ENCODE measurements at places on chromosomes 4 and X.

GRCh38 chr4:81214144-81214880 lies 710 bp downstream of the PRKG2 start:
- peak; percentile 28 for ATAC-seq

- no peak for ATAC-seq
These were observed 20.8 kb downstream of the GRSF1 start for GRCh38 chr4:70818921-70819320.

DNA sequence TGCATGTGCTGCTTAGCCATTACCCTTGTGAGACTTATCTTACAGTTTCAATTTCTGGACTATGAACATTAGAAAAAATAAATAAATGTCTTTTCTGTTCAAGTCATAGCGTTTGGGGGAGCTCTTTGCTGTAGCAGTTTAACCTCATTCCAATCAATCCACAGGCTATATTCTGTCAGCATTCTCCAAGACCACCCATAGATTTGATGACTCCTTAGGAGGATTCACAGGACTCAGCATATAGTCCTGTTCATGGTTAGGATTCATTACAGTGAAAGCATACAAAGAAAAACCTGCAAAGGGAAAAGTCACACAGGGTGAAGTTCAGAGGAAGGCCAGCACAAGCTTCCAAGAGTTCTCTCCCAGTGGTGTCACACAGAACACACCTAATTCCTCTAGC lies 180.5 kb downstream of the ADAMTS3 start:
- ATAC-seq = no peak

GRCh38 chr4:169025184-169025583 lies 15.1 kb upstream of the CBR4 start:
- no peak for ATAC-seq

DNA sequence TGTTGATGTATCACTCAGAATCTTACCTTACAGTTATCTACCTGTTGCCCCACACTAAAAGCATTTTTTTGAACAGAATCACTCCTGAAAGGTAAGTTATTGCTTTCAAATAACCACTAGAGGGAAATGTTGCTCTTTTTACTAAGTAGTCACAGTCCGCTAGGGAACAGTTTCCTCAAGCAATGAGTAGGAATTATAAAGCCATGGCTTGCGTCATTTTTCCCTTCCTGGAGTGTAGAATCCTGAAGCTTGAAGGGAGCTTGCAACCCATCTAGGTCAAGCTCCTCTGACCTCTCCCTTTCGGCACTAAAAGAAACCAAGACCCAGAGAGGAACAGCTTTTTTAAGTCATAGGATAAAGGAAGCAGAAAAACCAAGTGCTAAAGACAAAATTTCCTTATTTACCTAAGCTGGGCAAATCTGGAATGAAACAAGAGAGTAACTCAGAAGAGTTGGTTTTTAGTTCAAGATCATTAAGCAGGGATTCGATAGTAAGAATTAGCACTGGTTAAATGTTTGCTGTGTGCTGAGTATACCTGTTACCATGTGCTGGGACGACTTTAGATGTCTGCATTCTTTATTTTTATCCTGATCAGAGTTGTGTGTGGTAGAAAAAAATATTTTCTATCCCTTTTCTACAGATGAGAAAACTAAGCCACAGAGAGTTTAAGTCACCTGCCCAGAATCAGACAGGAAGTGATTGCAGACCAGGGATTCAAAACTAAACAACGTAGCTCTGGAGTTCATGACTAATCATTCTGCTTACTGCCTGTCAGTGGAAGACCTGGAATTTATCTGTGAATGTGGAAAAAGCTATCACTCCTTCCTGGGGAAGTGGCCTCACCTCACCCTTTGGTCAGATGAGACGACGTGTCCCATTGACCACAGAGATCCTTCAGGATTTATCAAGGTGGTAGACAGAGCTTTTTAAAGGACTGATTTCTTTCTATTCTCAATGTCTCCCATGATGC lies 631.5 kb downstream of the RAB28 start:
- ATAC-seq = peak; percentile 67

GRCh38 chr4:141684785-141685184 lies 48.4 kb downstream of the IL15 start:
- no peak for ATAC-seq

DNA sequence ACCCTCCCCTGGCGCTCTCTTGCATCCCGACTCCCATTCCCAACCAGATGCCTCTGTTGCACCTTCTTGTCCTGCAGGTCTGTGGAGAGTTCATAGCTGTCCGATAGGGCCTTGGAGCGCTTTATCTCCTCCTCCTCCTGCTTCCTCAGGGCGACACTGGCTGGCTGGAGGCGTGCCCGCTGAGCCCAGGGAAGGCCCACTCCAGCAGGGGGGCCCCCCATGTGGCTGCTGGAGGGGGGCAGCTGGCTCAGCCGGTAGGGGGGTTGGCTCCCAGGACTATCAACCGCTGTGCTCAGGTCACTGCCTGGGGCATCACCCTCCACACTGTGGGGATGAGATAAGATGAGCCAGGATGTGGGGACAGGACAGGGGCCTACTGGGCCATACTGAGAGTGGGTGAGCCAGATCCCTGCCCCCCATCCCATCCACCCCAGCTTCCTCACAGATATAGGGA lies 25.6 kb downstream of the IQSEC2 start:
- ATAC-seq = no peak

- peak; percentile 82 for ATAC-seq
These were observed 18.9 kb downstream of the CNGA2 start for GRCh38 chrX:151753313-151754046.

DNA sequence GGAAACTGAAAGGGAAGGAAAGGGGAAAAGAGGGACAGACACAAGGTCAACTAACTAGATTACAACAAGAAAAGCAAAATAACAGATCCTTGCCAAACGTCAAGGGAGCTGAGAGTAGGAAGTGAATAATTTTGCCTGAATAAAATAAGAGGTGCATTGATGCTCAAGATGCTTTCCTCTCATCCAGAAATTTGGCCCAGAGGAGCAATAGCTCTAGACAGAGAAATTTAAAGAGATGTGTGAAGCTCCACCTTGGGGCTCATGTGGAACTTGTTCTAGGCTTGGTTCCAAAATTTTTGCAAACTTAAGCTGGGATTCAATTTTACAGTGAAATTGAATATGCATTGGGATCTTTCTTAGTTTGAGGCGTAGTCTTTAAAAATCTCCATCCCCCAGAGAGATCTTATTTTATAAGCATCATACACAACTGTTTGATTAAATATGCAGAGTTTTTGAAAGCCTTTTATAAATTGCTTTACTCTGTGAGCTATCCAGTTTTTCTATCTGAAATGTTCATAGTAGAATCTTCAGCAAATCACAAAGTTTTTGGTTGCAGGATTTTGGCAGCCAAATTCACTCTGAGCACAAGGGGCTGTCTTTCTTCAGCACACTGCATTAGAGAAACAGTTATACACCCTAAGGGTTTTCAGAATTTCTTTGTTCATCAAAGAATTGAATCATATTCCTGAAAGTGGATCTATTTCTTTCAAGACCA lies 1159.5 kb downstream of the ADGRL3 start:
- ATAC-seq = no peak

DNA sequence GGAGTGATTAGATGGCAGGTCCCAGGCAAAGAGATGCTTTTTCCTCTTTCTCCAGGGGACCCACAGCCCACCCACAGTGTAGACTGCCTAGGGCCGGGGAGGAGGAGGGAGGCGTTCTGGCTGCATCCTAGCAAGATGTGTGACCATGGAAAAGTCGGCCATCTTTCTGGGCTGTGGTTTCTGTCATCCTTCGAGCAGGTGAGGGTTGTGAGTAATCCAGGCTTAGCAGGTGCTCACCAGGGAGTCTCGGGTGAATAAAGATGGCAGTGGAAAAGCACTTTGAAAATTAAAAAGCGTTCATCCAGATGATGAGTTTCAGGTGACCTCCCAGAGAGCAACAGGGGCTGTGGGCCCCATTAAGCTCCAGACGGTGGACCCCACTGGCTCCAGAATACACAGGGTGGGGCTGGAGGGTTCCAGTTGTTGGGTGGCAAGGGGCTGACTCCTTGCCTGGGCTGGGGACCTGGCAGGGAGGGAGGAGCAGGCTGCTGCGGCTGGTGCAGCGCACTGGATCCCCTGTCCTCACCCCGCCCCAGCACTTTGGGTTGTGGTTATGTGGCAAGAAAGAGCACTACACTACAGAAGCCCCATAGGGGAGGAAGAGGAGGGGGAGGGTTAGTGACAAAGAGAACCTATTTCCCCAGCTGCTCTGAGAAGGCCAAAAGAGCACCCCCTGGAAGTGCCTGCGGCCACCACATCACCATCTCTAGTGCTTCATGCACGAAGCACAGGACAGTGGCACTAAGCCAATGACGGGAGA lies 23.7 kb downstream of the ELF4 start:
- peak; percentile 36 for ATAC-seq

GRCh38 chr4:101806914-101807313 lies 16.4 kb downstream of the BANK1 start:
- peak; percentile 60 for ATAC-seq

- no peak for ATAC-seq
These were observed at the start of gene LRP2BP for GRCh38 chr4:185395238-185395955. LRP2BP (minus strand) TSS chr4:185395924; CDS start chr4:185378186, 17,738 bp downstream.

DNA sequence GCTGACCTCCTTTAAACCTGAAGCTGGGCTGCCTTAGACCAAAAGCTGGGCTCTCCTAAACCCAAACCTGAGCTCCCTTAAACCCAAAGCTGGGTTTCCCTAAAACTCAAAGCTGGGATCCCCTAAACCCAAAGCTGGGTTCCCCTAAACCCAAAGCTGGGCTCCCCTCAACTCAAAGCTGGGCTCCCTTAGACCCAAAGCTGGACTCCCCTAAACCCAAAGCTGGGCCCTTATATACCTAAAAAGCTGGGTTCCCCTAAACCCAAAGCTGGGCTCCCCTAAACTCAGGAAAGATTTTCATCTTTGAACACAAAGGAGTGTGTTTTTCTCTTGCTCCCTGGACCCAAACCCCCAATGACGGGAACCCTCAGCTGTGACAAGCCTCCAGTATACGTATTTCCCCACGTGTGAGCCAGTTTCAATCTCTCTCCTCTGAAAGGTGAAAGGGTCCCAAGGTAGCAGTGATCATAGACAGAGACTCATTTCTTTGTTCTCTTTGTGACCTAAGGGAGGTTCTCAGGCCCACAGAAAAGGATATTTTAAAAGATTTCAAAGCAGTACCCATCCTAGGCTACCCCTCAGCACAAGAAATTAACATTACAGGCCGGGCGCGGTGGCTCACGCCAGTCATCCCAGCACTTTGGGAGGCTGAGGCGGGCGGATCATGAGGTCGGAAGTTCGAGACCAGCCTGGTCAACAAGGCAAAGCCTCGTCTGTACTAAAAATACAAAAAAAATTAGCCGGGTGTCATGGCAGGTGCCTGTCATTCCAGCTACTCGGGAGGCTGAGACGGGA lies 31.3 kb upstream of the ASMTL start:
- no peak for ATAC-seq

- ATAC-seq = peak; percentile 66
These were observed 149.0 kb downstream of the FAM13A start for GRCh38 chr4:88908003-88908402.

DNA sequence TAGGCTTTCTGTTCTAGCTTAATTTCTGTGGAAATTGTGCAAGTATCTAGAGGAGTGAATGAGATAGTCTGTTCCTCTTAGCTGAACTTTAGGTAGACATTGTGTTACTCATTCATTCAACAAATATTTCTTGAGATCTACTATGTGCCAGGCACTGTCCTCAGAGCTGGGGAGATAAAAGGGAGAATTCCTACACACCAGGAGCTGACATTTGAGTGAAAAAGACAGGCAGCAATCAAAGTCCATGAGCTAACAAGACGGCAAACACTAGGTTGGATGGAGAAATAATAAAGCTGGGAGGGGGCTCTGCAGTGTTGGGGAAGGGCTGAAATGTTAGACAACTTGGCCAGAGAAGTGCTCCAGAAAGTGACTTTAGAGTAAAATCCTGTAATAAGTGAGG lies 80.1 kb downstream of the MED28 start:
- ATAC-seq = no peak

DNA sequence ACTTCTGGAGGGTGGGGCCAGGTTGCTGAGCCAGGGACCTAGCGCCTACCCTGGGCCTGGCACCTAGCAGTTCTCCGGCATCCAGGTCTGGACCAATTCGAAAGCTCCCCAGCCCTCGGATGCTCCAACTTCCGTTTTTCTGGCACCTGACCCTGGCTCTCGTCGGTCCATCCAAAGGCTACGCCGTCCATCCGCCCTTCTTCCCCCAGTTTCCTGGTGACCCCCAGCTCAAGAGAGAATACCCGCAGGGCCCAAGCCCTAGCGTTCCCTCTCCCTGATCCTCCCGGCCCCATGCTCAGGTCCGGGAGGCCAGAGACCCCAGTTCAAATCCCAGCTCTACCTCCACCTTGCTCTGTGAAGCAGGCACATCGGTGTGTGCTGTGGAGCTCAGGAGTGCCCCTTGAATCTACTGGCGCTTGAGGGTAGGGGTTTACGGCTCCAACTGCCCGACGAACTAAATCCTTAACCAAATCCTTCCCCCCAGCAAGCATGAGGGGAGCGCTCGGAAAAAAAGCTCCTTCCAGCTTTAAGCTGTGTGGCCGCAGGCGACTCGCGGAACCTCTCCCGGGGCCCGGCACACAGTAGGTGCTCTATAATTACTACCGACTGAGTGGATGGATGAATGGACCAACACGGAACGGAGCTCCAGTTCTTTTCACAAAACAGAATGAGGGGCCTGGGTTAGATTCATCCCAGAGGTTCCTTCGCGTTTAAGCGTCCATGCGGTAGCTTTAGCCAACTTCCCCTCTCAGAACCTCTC lies 1.1 kb downstream of the CRMP1 start:
- ATAC-seq = no peak

GRCh38 chrX:110089656-110090403 lies 86.9 kb downstream of the TMEM164 start:
- no peak for ATAC-seq

DNA sequence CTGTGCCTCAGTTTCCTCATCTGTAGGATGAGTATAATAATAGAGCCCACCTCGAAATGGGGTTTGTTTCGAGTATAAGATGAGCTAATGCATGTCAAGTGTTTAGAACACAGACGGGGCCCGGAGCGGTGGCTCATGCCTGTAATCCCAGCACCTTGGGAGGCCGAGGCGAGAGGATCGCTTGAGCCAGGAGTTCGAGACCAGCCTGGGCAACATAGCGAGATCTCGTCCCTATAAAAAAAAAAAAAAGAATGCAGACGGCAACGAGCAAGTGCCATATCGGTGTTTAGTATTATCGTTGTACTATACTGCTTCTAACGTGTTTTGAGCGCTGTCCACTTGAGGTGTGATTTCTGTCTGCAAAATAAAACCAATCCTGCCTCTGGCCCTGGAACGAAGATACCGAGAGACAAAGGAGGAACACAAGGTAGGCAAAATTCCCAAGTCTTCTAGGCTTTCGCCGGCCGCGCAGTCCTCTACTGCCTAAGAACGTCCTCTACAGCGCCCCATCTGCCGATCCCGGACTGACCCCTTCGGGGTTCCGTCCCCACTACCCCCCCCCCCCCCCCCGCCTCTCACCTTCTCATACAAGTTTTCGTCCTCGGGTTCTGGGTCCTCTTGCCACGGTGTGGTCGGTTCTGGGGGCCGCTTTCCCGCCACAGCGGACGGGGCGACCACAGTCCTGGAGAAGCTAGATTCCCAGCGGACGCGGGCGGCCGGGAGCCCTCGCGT lies 442 bp downstream of the NDUFB11 start:
- peak; percentile 13 for ATAC-seq

DNA sequence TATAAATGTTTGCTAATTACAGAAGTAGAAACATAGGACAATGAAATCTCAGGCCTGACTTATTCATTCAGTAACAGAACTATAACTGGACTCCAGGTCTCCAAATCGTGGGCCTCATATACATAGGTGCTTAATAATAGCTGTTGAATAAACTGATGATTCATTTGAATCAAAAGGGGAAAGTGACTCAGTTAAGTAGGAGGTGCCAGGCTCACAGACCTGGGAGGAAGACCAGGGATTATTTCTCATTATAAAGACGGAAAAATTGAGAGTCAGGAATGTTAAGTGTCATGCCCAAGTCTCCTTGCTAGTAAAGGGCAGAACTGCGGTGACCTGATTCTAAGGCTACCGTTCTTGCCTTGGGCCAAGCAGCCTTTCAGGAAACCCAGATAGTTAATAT lies 131.5 kb downstream of the HS3ST1 start:
- peak; percentile 77 for ATAC-seq
